ENCODE measurements at places on chromosomes 2 and 18.

DNA sequence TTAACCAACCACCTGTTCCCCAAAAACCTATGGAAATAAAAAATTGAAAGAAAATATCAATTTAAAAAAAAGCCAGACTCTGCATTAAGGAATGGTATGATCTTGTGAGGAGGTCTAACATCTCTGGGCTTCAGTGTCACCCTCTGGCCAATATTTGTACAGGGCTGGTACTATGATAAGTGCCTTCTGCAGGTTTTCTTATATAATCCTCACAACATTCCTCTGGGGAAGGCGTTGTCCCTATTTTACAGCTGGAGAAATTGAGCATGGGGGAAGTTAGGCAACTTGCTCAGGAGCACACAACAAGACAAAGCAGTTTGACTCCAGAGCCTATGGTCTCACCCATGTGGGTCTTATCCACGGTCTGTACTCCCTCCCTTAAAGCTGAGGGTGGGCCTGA is 86.0 kb downstream of the ZBTB7C start:
- no peak for DNase-seq

DNA sequence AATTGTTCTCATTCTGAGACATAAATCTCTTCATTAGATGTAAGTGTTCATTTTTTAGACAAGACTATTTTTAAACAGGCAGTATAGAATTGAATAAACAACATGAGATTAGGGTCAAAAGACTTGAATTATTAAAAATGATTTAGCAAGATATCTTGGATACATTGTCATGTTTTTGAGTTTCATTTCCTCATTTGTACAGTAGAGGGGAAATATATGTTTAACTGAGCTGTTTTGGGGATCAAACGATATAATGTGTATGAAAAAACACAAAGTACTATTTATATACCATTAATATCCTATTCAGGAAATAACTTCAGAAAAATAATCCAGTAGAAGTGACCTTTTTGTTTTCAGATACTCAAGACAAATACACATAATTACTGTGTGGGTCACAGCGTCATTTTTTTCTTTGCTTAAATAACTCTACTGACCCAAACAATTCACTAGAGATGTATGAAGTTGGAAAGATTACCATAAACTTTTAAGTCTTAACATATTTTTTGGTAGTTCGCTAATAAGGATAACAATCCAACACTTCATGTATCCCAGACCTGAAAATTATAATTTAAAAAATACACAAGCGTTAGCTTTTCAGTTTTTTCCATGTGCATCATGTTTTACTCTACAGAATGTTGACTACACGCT is 896 bp upstream of the ASXL3 start:
- DNase-seq: no peak

DNA sequence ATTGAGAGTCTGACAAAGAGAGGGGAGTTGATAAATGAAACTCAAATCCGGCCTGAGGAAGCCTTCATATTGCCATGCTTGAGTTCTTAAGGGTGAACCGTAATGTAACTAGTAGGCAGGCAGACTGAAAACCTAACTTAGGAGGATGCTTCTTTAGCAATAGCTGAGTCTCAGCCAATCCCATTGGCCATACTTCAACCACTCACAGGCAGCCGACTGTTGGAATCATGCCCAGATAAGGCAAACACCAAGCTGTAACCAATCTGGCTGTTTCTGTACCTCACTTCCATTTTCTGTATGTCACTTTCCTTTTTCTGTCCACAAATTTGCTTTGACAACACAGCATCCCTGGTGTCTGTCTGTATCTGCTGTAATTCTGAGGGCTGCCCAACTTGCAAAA is 39.5 kb downstream of the TPRKB start:
- no peak for DNase-seq

GRCh38 chr2:68032702-68033101 is 30.1 kb downstream of the C1D start:
- no peak for DNase-seq

DNA sequence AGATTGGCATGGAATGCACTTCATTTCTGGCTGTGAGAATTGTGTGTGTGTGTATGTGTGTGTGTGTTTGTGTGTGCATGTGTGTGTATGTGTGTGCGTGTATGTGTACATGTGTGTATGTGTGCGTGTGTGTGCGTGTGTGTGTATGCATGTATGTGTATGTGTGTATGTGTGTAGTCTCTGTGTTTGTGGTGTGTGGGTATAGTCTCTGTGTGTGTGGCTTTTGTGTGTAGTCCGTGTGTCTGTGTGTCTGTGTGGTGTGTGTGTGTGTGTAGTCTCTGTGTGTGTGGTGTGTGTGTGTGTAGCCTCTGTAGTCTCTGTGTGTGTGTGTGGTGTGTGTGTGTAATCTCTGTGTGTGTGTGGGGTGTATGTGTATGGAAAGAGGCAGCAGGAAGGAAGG is 247.3 kb upstream of the SOX11 start:
- DNase-seq: no peak

GRCh38 chr2:9002637-9003365 is 683 bp downstream of the MBOAT2 start:
- no peak for DNase-seq

DNA sequence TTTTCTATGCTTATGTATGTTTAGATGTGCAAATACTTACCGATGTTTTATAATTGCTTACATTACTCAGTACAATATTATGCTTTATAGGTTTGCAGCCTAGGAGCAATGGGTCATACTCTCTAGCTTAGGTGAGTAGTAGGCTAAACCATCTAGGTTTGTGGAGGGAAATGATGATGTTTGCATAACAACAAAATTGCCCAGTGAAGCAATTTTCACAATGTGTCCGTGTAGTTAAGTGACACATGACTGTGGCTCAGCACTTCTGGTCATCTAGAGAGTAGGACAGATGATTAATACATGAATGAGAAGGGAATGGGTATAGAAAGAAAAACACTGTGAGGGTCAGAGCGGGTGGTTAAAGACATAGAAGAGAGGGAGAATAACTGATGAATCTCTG is 2116.2 kb upstream of the PIK3C3 start:
- no peak for DNase-seq

GRCh38 chr2:200081236-200081635 is 125.9 kb downstream of the MAIP1 start:
- no peak for DNase-seq

- no peak for DNase-seq
Observed at GRCh38 chr2:9831670-9832069, 11.6 kb upstream of the TAF1B start.

DNA sequence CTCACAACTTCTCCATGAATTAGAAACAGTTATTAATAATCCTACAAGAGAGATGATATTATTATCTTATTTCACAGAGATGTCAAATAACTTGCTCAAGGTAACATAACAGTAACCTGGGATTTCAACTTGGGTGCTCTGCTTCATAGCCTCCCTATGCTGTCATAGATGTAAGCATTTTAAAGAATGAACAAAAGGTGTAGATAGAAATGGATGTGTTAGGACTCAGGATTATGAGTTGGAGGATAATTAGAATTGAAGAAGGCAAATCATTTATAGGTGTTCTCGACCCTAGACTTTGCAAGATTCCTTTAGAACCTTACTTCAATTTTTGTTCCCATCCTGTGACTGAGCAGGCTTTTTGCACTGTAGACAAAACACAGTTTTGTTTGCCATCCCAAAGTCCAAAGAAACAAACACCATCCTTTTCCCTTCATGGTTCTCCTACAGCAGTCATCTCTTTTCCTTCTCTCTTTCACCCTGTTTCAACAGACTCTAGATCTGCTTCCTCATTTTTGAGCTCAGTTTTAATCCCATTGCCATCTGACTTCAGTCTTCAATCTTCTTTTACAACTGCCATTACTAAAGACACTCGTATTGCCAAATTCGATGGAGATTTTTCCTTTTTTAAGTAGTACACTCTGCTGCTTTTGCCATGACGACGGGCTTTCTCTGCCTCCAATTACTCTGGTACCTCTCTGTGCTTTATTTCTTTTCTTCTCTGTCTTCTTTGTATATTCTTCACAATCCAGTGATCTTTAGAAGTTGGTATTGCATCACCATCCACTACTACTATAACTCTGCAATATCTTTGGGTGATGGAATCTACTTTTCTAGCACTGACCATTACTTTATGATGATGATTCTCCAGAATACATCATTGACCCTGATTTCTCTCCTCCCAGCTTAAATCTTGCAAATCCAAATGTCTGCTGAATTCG is 4.5 kb downstream of the HNMT start:
- DNase-seq: no peak

DNA sequence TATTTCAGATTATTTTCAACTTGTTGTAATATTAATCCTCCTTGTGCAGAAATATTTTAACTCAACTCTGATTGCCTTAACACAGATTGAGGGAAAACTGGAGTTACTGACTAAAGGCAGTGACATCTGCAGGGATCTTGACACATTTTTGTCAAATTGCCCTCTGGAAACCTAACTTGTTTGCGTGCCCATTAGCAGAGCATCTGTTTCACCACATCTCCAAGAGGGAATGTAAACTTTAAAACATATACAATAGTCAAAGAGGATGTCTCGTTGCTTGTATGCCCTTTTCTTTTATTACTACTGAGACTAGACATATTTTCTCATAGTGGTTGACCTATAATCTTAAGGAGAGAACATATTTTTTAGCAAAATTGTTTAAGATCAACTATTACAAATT is 14.2 kb downstream of the INPP1 start:
- no peak for DNase-seq

GRCh38 chr2:191866675-191867506 is 20.0 kb upstream of the CAVIN2 start:
- no peak for DNase-seq

DNA sequence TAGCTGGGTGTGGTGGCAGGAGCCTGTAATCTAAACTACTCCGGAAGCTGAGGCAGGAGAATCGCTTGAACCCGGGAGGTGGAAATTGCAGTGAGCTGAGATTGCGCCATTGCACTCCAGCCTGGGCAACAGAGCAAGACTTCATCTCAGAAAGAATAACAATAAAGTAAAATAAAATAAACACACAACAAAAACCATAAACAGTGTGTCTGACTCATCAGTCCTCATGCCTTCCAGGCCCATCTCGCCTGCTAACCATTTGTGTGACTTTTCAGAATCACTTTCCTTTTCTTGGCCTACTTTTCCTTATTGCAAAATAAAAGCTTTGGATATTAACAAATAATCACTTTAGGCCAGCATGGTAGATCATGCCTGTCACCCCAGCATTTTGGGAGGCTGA is 42.0 kb upstream of the ASXL2 start:
- no peak for DNase-seq

- DNase-seq: no peak
Observed at GRCh38 chr18:22900558-22901238, 32.4 kb upstream of the RBBP8 start.

DNA sequence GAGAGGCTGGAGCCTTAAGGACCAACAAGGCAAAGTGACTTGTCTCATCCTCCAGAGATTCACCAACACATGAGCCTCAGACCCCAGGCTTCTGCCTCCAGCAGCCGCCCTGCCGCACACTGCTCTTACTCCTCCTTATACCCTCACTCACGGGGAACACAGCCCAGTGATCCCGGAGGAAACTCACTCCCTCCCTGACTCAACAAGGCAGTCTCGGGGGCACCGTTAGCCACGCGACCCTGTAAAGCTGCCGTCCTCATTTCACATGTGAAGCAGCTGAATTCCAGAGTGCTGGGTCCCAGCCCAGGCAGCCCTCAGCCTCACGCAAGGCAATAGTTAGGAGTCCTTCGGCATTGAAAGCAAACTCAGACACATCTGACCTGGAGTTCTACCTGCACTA is 129.7 kb downstream of the TPO start:
- DNase-seq: no peak

GRCh38 chr2:179842498-179843153 is 18.8 kb downstream of the ZNF385B start:
- no peak for DNase-seq

GRCh38 chr2:224802407-224802806 is 86.2 kb upstream of the CCDC195 start:
- no peak for DNase-seq

DNA sequence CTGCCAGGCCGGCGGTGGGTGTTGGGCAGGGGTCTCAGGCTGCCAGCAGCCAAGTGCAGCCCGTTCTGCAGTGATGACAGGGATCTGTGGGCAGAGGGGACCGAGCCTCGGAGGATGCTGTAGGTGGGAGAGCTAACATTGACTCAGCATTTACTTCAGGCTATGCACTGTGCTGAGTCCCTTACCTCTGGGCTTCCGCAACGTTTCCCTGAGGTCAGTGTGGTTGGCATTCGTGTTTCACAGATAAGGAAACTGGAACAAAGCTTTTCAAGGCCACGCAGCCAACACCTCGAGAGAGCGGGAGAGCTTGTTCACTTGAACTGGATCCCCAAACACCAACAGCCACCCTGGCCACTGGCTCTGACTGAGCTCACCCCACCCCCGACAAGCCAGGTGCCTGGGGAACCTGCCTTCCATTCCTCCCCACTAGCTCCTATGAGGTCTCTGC is 839 bp upstream of the GPR148 start:
- DNase-seq: no peak

GRCh38 chr2:114118088-114118487 is 228.2 kb downstream of the ACTR3 start:
- DNase-seq: no peak

- peak; percentile 89 for DNase-seq
Observed at GRCh38 chr2:231056453-231057416, at the start of gene PSMD1. TSS of gene PSMD1 (plus strand) at chr2:231056867. CDS start at chr2:231057026, 159 bp downstream.

GRCh38 chr2:26521054-26521912 is 43.4 kb upstream of the OTOF start:
- DNase-seq: no peak

DNA sequence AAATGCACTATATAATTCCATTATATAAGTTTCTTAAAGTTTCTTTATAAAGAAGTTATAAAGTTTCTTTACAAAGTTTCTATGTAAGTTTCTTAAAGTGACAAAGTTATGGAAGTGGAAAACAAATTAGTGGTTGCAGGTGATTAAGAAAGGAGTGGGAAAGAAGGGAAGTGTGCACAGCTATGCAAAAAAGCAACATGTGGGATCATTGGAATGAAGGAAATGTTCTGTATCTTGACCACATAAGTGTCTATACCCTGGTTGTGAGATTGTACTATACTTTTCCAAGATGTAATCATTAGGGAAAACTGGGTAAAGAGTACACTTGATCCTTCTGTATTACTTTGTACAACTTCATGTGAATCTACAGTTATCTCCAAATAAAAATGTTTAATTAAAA is 1541.1 kb downstream of the LRP1B start:
- no peak for DNase-seq

DNA sequence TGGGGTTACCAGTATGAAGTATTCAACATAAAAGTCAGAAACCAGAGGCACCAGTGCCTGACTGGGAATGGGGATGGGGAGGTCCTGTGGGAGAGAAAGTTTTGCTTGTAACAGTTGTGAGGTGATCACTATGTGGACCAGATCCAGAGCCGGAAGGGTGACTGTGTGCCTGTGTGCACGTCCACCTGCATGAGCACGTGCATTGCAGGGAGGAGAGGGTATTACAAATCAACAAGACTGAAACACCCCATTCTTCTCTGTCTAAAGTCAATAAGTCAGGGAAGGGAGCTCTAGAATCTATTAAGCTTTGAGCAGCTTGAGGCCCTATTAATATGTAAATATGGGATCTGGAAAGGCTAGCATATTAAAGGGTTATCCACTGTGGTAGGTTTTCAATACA is 241.0 kb upstream of the ACVR2A start:
- no peak for DNase-seq

- DNase-seq: no peak
Observed at GRCh38 chr2:14492920-14493503, 139.5 kb upstream of the LRATD1 start.
